Neural progenitor cell (in vitro differentiated cells): ENCODE measurements at places on chromosomes 3 and 15. TPM values are rescaled to one million over a fixed set of nuclear protein-coding genes. Genes with fewer than 3 reads are reported as not detected.

DNA sequence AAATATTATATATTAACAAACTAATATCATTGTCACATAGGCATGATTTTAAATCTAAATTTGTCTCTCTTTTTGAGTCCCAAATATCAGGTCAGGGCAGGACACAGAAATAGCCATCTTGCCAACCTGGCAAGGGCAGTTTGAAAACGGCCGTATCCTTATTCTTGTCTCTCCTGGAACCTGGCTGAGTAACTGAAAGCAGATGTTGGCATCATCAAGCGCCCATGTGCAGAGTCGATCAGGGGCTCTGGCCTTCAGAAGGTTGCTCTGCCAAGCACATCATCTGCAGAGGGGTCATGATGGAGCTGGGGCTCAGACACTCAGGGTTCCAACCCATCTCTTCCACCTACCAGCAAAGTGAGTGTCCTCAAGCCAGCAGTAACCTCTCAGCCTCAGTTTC lies 55.2 kb upstream of the OCA2 start:
- no peak overlapping the region for H3K4me3 ChIP-seq
- no peaks in the 10 kb centered on the region for H3K27me3 ChIP-seq
- H3K4me1 ChIP-seq: no peaks in the 10 kb centered on the region
- DNase-seq: no peak

DNA sequence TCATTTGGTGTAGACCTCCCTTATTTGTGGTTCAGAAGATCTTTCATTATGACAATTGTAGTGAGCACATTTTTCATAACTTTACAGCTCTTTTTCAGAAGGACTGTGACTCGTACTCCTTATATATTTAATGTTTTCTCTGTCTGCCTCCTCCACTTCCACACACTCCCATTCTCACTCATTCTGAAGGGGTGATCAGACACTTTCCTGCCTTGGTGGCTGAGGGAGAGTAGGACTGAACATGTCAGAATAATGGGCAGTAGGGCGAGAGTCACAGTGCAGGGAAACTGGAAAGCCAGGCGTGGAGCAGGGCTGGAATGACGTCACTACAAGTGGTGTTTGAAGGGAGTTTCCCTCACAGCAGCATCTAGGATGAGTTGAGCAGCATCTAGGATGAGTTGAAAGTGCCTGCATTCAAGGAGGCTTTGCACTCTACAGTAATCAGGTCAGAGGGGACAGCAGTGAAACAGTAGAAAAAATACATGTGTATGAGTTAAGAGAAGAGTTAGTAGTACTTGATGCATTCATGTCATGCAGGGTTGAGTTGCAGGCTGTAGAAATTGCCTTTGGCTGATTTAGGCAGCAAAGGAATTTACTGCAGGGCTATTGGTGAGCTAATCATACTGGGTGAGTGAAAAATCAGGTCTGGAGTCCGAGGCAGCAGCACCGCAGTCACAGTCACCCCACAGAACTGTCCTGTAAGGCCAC lies 36.3 kb upstream of the FBXL22 start:
- peak overlapping the region; percentile 18 for H3K27ac ChIP-seq
- H3K4me3 ChIP-seq: no peak overlapping the region
- DNase-seq: peak; percentile 11
- peaks cover 6% of the 10 kb centered on the region for H3K36me3 ChIP-seq
- H3K4me1 ChIP-seq: peaks cover 20% of the 10 kb centered on the region

Gene FRG2C
- not detected in 2 replicates for total RNA-seq

Gene ASB14
- total RNA-seq: not detected in 2 replicates

- H3K36me3 ChIP-seq: no peaks in the 10 kb centered on the region
- no peak overlapping the region for H3K4me3 ChIP-seq
- no peaks in the 10 kb centered on the region for H3K4me1 ChIP-seq
- no peaks in the 10 kb centered on the region for H3K27me3 ChIP-seq
- DNase-seq: no peak
Measured at GRCh38 chr3:177135841-177136492, 61.3 kb downstream of the TBL1XR1 start.

Gene MORC1
- not detected in 2 replicates for total RNA-seq

GRCh38 chr3:129597087-129597999 lies 9.1 kb downstream of the PLXND1 start:
- no peaks in the 10 kb centered on the region for H3K36me3 ChIP-seq
- H3K4me3 ChIP-seq: no peak overlapping the region
- no peak overlapping the region for H3K27ac ChIP-seq
- H3K27me3 ChIP-seq: no peaks in the 10 kb centered on the region
- peaks cover 54% of the 10 kb centered on the region for H3K4me1 ChIP-seq

DNA sequence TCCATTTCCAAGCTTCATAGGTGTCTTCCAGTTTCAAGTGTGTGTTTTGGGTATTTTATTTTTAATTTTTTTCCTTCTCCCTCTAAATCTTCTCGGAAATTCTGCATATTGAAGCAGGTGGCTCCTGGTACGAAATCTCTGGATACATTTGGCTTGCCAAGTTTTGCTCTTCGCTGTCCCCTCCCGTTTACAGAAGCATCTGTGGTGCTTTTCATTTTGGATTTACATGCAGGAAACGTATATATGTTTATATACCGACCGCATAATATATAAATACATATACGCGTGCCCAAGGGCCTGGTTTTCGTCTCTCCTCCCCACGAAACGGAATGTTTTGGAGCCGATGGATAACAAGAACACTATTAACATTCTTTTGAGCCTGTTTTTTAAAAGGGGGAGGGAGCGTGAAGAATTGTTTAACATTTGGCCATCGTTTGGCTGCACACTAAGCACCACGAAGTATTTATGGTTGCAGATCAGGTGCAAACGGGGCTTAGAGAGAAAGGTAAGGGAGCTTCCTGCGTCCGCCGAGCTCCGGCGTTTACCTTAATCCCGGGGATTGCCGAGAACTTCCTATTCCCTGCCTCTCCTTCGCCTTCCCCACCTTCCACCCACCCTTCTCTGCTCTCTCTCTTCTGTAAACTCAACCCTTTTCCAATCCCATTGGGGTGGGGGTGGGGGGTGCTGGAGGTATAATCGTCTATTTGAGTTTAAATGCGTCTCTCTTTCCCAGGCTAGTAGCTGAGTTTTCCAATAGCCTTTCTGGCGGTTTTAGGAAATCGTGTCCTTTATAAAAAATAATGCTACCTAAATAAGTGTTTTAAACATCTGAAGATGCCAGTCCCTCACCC lies 1.1 kb upstream of the NLGN1 start:
- DNase-seq: peak; percentile 44
- no peak overlapping the region for H3K27ac ChIP-seq
- H3K4me1 ChIP-seq: peaks cover 19% of the 10 kb centered on the region
- H3K27me3 ChIP-seq: peaks cover 34% of the 10 kb centered on the region
- peak overlapping the region; percentile 79 for H3K4me3 ChIP-seq
- no peaks in the 10 kb centered on the region for H3K36me3 ChIP-seq

Gene FGF12
- 6.6 and 7.0 TPM in 2 replicates for total RNA-seq

Gene OIP5
- 70.2 and 80.9 TPM in 2 replicates for total RNA-seq

Gene FSIP1
- total RNA-seq: 2.1 and 2.5 TPM in 2 replicates

- H3K36me3 ChIP-seq: no peaks in the 10 kb centered on the region
- no peaks in the 10 kb centered on the region for H3K4me1 ChIP-seq
- no peak overlapping the region for H3K27ac ChIP-seq
- no peaks in the 10 kb centered on the region for H3K27me3 ChIP-seq
- no peak overlapping the region for H3K4me3 ChIP-seq
Measured at GRCh38 chr3:98048586-98048985, 13.5 kb upstream of the GABRR3 start.

- DNase-seq: peak; percentile 53
- no peak overlapping the region for H3K27ac ChIP-seq
- H3K4me1 ChIP-seq: peaks cover 29% of the 10 kb centered on the region
- no peaks in the 10 kb centered on the region for H3K36me3 ChIP-seq
- H3K4me3 ChIP-seq: no peak overlapping the region
Measured at GRCh38 chr3:151008699-151009098, 36.2 kb upstream of the CLRN1 start.

DNA sequence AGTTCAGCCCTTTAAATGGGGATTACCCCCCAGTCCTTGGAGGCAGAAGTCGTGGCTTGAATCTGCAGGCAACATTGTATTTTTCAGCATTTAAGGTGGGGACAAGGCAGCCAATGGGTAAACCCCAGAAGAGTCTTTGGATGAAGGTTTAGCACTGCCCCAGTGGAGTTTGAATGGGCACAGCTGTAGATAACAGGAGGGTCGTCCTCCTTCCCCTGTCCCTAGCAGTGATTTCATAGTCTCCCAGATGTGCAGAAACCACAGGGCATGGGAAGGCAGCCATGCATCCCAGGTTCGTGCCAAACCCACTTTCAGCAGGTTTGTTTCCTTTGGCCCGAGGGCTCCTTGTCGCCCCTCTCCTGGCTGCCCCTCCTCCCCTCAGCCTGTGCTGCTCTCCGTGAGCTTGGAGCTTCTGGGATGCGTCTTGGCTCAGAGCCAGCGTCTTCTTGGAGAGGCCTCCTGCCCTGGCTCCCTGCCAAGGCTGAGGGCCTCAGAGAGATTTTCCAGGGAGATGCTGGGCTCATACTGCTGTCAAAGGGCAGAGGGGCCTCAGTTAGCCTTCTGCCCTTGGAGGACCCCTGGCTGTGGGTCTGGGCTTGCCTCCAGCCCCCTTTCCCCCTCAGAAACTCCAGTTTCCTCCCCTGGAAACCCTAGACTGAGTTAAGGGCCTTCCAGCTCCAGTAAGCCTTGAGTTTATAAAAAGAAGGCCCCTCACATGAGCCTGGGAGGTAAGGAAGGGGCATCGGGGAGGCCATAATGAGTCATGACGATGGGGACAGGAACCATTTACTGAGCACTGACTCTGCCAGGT lies 48.9 kb upstream of the POLG start:
- H3K27me3 ChIP-seq: peaks cover 100% of the 10 kb centered on the region
- H3K36me3 ChIP-seq: no peaks in the 10 kb centered on the region
- DNase-seq: no peak
- H3K4me1 ChIP-seq: peaks cover 15% of the 10 kb centered on the region

Gene TRH
- 0.19 TPM in 1 of 2 replicates, not detected in the other for total RNA-seq

- H3K27me3 ChIP-seq: peaks cover 18% of the 10 kb centered on the region
- no peak overlapping the region for H3K27ac ChIP-seq
- DNase-seq: no peak
- peaks cover 46% of the 10 kb centered on the region for H3K4me1 ChIP-seq
Measured at GRCh38 chr3:134371542-134372324, 2.5 kb downstream of the AMOTL2 start.

- DNase-seq: no peak
- no peaks in the 10 kb centered on the region for H3K27me3 ChIP-seq
- H3K4me3 ChIP-seq: no peak overlapping the region
- H3K27ac ChIP-seq: no peak overlapping the region
- no peaks in the 10 kb centered on the region for H3K4me1 ChIP-seq
- no peaks in the 10 kb centered on the region for H3K36me3 ChIP-seq
Measured at GRCh38 chr3:155184011-155184410, 103.9 kb downstream of the MME start.

- H3K27me3 ChIP-seq: no peaks in the 10 kb centered on the region
- no peak overlapping the region for H3K27ac ChIP-seq
- DNase-seq: no peak
- H3K4me1 ChIP-seq: no peaks in the 10 kb centered on the region
- no peaks in the 10 kb centered on the region for H3K36me3 ChIP-seq
Measured at GRCh38 chr3:129261894-129262293, 12.5 kb downstream of the COPG1 start.
